ENCODE measurements at places on chromosomes 7 and 10.
A peak's percentile ranks its signal among the peaks of the same experiment; 100 is the strongest.

DNA sequence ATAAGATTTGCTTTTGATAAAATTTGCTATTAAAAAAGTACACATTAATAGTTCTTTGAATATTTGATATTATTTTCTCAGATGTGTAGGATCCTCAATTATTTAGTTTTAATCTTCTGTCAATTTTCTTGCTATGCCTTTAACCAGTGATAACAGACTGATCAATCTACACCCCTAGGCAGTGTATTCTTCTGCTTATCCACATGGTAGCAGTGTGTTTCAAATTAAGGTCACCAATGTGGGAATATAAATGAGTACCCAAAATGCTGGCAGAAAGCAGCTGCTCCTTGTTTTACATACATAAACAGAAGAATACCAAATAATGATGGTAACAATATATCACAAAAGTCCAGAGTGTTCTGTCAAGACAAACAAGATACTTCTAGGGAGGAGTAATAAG is 87.0 kb downstream of the SKAP2 start:
- no peak for DNase-seq

DNA sequence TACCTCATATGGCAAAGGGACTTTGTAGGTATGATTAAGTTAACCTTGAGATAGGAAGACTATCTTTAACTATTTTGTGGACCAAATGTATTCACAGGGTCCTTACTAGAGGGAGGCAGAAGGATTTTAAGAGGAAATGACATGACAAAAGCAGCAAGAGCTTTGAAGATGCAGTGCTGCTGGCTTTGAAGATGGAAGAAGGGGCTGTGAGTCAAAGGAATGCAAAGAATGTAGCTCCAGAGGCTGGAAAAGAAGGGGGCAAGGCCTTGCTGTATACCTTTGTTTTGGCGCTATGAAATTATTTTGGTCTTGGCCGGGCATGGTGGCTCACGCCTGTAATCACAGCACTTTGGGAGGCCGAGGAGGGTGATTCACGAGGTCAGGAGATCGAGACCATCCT is 3.2 kb upstream of the NRBF2 start:
- no peak for DNase-seq

DNA sequence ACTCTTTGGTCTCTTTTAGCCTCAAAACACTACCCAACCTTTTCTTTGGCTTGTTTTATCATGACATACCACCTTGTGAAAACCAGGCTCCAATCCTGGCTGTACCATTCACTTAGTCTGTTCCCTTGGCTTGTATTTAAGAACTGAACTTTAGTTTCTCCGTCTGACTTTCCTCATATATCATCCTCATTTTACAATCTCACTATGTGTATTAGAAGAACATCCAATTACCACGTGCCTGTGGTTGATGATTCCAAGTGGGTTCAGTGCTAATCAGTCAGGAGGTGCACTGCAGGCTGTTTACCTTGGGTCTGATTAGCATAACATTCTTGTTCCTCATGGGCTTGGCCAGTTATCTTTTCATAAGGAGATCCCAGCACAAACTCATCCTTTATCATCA is 144.8 kb upstream of the KLF14 start:
- DNase-seq = no peak

DNA sequence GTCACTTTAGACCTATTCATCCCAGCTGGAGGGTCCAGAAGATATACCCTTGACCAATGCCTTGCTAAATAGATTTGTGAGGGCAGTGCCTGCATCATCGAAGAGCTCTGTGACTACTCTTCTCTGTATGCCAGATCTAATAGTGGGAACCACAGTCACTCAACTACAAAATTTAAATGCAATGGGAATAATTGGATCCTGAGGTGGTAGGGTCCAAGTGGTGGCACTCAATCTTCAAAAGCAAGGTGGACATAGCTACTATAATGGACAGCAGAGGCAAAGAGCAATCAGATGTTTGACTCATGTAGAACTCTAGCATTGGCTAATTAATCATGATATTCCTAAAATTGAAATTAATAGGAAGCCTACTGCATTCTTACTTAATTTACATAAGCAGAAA is 554.3 kb upstream of the GRM3 start:
- DNase-seq = no peak

DNA sequence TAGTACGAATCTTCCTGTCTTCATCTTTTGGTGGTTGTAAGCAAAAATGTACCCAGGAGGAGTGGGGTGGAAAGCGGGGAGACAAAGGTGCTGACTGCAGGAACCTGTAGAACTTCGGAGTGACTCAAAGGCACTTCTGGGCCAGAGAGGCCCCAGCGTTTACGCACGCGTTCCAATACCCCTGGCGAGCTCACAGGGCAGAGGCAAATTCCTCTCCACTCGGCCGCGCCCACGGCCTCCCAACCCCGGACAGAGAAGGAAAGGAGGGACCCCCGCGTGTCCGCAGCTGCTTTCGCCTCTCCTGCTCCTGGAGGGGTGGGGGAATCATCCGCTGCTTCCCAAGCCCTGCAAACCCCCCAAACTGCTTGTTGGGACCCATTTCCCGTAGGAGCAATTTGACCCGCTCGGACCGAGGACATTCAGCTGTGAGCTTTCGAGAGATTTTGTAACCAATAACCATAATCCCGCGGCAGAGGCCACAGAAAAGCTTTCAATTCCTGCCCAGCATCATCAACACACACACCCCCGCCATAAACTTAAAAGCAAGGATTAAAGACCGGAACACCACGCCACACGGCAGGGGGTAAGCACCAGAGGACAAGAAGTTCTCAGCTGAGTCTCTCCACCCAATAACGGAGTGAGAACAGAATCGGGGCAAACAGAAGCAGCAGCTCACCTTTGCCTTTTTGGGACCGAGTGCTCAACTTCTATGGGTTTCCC is 2.3 kb downstream of the IGF2BP3 start:
- no peak for DNase-seq

GRCh38 chr10:75424571-75424970 is 6.9 kb upstream of the LRMDA start:
- no peak for DNase-seq

DNA sequence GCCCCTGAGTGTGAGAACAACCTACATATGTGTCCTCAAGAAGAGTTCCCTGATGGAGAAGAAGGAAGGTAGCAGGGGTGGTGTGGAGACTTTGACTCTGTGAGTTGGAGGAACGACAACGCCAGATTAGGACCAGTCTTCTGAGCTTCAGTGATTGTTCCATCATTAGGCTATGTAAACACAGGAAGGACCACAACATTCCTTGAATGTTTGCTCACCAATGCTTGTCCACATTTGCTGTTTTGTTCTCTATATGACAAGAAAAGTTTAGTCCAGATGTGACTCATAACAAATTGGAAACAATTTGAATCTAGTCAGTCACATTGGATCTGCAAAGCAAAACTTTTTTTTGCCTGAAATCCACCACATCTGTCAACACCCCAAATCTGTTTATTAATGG is 62.7 kb downstream of the ENTPD1 start:
- no peak for DNase-seq

- DNase-seq = no peak
Observed at GRCh38 chr7:106779877-106780276, 85.2 kb upstream of the PIK3CG start.

DNA sequence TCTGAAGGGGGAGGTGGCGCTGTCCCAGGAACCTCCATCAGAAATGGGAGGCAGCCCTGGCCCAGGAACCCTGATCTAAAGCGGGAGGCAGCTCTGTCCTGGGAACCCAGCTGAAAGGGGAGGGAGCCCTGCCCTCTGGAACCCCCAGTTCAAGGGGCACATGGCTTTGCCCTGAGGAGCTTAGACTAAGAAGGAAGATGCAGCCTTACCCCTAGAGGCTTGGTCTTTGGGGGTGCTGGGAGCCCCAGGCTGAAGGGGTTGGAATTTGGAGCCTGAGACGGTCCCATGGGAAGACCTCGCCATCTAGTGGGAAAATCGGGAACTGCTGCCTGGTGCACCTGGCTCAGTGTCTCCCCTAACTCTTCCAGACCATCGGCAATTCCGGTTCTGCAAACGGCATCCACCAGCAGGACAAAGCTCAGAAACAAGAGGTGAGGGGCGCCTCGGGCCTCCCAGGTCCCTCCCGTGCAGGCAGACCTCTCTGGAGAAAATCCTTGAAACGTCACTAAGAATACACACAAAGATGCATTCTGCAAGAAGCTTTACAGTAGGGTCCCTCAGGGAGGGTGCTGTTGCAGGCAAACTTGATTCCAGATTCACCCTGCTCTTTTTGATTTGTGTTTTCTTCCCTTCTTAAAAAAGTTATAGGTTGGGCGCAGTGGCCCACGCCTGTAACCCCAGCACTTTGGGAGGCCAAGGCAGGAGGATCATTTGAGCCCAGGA is 52.4 kb upstream of the GTF2IRD1 start:
- DNase-seq = peak; percentile 72

DNA sequence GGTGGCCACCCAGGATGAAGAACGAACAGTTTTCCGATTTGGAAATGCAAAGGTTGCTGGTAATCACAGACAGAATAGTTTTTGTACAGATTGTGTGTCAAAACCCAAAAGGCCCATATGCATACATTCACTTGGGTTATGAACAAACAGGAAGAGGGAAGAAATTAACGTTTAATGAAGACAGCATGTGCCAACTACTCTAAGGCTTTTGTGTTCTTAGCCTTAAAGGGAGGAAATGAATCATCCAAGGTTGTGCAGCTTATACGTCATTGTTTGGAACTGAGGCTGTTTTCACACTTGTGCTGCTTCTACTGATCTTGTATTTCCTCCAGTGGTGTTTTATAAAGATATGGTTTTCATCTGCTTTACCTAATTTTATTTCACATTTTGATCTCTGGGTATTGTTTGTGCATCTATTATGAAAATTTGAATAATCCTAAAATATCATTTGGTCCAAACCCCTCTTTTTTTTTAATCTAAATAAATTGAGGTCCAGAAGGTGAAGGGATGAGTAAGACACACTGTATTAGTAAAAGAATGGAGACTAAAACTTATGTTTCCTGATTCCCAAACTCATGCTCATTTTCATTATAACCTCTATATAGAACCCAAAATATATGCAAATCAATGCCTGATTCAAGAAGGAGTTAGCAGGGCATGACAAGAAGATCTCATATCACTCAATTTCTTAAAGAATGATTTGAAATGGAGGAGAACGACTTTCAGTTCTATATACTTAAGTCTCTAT is 373.1 kb downstream of the THSD7A start:
- DNase-seq = no peak

- DNase-seq = no peak
Observed at GRCh38 chr10:86855513-86855912, 99.1 kb downstream of the BMPR1A start.

GRCh38 chr7:81484261-81484660 is 285.6 kb downstream of the HGF start:
- DNase-seq = no peak

GRCh38 chr7:42843205-42843800 is 68.6 kb downstream of the C7orf25 start:
- no peak for DNase-seq
